ENCODE measurements at places on chromosomes 4 and X.
A peak's percentile ranks its signal among the peaks of the same experiment; 100 is the strongest.

GRCh38 chr4:86821151-86821550 is 28.0 kb downstream of the SLC10A6 start:
- DNase-seq: no peak

DNA sequence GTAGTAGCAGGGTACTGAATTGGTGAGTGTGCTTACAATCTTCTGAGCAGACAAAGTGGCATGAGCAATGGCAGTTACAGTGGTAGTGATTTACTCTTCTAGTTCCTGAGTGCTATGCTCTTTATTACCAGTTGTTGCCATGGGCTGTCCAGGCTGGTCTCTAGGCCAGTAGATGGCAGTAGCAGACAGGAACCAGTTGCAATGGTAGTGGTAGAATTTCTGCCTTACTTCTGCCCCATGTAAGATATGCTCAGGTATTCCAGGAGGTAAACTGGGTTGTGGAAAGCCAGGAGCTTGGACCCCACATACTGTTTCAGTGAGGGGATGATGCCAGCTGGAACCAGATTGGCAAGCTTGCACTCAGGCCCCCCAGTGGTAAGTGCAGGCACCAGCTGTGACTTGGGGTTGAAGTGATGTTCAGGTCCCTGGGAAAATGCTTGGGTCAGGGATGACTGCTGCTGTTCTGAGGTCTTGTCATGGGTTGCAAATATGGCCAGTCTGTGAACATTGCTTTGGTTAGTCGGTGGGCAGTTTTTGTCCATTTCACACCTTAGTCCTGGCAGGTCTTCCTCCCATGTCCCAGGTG is 63.0 kb upstream of the ZXDB start:
- peak; percentile 1 for DNase-seq

GRCh38 chr4:60039908-60040307 is 1160.2 kb upstream of the ADGRL3 start:
- DNase-seq: no peak

- DNase-seq: no peak
Measured at GRCh38 chr4:176755613-176756012, 37.1 kb downstream of the VEGFC start.

- DNase-seq: peak; percentile 48
Measured at GRCh38 chrX:13898083-13898482, 81.2 kb upstream of the GPM6B start.

- no peak for DNase-seq
Measured at GRCh38 chr4:121786221-121786620, 14.9 kb upstream of the EXOSC9 start.

DNA sequence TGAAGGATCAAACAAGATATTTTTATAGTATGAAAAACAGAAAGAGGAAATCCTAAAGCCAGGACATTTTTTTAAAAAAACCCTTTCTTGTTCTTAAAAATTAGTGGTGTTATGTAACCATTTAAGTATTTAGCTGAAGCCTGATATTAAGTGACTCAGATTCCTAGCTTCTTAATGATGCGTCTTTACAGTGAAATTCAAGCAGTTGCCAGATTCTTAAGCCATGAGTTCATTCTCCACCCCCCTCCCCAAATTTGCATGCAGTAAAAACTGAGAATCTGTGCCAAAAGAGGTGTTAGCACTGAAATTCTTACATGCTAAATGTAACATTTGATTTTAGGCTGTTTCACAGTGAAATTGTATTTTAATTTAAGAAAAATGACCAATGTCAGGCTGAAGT is 180.8 kb downstream of the RAPGEF2 start:
- DNase-seq: no peak

DNA sequence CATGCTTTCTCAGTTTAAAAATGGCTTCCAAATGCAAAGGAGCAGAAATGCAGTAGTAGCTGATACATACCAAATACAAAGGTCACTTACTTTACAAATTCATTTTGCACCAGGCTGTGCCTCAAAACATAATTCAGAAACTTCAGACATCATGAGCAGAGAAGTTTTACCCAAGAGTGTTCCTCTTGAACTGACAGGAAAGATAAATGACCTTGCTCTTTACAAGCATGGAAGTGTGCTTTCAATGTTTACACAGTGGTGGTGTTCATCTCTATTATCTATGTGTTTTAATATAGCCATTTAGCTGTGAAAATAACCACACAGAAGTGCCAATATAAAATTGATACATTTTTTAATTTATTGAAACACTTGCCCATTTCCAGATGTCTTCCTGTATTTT is 383.4 kb downstream of the ANKRD50 start:
- no peak for DNase-seq

- DNase-seq: no peak
Measured at GRCh38 chrX:68387776-68388175, 45.5 kb downstream of the OPHN1 start.

GRCh38 chrX:40146262-40147125 is 48.7 kb upstream of the BCOR start:
- peak; percentile 34 for DNase-seq

DNA sequence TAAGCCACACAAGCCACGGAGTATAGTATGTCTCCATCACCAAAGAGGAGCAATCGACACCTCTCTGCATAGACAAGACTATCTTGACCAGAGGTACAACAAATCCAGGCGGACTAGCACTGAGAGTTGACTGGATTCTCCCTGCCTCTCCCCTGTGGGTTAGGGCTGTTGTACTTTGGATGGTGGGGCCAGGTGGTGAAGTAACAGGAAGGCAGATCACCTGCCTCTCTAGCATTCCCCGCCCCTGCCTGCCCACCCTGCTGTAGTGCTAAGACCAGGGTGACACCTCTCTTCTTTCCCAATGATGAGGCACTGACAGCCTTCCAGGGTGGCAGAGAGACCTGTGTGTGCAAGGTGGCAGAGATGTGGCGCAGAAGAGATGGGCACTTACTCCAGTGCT is 47.5 kb upstream of the TRIM2 start:
- no peak for DNase-seq

- no peak for DNase-seq
Measured at GRCh38 chr4:6943012-6943884, 33.6 kb downstream of the TBC1D14 start.

DNA sequence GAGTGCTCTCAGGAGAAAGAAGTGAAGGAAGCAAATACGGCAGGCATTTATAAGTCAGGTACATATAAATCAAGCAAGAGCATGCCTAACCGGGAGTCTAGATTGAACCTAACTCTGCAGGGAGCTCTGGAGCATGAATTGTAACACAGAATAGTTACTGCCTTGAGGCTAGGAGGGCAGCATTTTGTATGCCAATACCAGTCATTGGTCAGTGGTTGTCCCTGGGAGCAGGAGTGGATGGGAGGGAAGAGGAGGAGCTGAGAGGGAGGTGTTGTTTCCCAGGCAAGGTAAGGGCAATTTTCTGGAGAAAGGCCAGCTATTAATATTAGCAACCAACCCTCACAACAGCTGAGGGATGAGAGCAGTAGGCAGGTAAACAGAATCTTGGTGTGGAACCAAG is 224.7 kb upstream of the DCAF8L1 start:
- no peak for DNase-seq

DNA sequence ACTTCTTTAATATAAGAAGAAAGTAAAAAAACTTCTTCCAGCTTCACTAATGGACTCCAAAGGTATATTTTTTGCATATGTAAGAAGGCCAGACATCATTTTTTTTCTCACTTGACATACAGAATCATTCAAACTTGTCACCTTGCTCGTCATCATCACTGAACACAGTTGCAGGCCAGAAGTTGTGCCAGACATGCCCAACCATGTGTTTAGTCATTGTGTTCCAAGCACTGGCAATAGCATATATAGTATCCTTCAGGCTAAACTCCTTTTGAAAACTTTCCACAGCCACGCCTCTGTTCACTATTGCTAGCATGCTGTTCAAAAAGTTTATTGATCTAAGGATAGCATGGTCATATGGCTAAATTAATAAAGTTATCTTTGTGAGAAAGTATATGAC is 83.3 kb downstream of the CHIC2 start:
- no peak for DNase-seq

DNA sequence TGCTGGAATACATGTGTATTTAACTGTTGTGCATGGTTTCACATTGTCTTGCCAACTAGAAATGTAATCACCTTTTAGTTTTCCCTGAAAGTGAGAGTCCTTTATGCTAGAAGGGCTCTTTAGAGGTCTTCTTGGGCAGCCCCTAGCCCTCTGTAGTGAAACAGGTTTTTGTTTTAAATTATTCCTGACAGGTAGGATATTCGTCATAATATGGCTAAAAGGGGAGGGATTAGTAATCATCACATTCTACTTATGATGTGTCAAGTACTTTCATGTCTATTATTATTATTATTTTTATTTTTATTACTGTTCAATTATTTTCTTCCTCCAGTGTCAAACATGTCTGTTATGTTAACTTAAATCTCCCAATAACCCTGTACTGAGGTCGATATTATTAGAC is 35.5 kb downstream of the MSN start:
- DNase-seq: no peak

DNA sequence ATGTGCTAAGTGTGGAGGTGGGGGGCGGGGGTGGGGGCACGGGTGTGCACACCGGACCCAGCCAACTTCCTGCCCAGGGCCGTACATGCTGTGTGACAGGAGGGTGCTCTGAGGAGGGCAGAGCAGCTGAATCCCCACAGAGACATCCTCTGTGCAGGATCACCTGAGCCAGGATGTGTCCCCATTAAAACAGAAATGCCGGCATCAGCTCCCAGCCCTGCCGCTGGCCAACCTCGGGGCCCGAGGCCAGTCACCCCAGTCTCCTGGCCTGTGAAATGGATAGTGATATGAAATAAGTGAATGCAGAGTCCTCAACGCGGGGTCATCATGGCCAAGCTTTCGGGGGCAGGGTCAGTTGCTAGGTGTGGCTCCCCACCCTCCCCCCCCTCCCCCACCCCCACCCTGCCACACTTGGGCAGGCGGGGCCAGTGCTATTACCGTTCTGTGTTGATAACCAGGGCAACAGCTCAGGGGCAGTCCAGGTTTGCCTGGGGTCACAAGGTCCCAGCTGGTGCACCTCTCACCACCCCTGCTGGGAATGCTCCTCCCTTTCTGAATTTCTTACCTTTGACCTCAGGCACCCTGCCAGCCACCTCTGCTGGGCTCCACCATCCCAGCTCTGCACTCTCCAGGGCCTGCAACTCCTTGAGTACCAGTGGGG is 227.2 kb upstream of the PSAPL1 start:
- no peak for DNase-seq

- no peak for DNase-seq
Measured at GRCh38 chrX:70553516-70553915, 108.9 kb downstream of the DLG3 start.

GRCh38 chr4:53364624-53365023 is 1.2 kb downstream of the SCFD2 start:
- no peak for DNase-seq

DNA sequence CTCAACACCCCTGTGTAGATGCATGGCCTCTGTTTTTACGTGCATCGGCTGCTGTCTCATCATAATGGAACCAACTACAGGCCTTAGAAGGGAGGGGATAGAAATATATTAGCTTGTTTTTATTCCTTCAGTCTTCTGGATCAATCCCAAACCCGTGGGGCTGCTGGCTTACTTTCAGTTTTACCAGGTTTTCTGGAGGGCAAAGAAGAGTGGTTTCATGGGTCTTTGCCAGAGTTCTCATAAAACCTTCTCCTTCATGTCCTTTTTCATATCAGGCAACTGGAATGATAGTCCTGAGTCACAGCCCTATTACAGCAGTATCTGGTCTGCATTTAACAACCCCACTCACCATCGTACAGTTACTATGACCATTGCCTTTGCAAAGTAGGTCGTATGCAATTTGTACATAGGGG is 34.6 kb downstream of the PPP2R2C start:
- DNase-seq: peak; percentile 39
